Neuronal stem cell (in vitro differentiated cells): ENCODE measurements at places on chromosomes 16 and 17.

DNA sequence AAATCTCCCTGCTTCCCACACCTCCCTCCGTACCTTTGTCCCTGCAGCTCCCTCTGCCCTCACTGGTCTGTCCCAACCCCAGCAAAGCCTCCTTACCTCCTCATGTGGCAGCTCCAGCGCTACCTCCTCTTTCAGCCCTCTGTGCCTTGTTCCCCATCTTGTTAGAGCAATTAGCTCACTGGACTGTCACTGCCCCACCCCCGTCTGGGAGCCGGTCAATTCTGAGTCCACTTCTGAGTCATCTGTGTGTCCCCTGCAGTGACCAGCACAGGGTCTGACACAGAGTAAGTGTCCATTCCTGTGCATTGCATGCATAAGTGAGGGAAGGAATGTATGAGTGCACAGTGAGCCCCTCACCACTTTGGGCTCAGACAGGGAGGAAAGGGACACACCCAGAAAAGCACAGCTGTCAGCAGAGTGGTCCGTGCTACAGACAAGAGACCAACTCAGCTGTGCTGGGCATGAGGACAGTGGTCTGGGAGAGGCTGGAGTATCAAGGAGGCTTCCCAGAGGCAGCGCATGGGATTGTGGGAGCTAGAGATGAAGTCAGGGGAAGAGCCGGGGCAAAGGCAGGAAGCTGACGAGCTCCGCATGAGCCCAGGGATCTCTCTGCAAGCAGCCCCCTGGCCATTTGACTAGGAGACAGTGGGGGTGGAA lies 45.9 kb downstream of the PITPNM3 start:
- no peak for DNase-seq

- DNase-seq = no peak
Measured at GRCh38 chr16:3570420-3571062, 6.7 kb downstream of the NLRC3 start.

DNA sequence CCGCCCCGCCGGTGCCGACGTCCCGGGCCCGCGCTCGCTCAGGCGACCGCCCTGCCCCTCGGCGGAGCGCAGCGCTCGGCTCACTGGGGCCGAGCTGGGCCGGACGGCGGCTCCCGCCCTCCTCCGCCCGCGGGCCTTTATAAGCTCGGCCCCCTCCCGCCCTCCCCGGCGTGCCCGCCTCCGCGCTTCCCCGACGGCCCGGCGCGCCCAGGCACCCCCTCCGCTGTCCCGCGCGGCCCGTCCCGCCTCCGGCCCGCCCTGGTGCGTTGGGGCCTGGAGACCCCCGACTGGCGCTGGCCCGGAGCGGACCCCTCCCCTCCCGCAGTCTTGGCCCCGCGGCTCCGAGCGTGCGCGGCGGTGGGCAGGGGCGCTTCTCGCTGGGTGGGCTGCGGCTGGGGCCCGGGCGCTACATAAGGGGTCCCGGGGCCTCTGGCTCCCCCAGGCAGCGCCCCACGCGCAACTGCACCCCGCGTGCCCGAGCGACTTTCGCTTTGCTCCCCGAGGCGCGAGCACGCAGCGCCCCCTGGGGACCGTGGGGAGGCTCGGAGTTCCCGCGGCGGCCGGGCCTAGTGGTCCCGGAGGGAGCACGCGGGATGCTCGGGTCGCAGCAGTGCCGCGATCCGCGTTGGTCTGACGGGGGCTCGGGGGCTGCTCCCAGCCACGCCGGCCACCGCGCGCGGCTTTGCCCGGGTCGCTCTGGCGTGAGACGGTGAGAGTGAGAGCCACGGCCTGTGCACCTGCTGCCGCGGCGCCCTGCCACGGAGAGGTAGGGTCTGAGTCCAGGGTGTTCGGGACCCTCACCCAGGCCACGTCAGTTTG lies at the start of gene PIEZO1:
Gene PIEZO1 (minus strand): TSS at position 115 of the 819 bp plus-strand sequence. CDS start 256 bp downstream, outside the sequence.
- DNase-seq = no peak

- DNase-seq = no peak
Measured at GRCh38 chr17:39219647-39220154, 6.0 kb downstream of the STAC2 start.

DNA sequence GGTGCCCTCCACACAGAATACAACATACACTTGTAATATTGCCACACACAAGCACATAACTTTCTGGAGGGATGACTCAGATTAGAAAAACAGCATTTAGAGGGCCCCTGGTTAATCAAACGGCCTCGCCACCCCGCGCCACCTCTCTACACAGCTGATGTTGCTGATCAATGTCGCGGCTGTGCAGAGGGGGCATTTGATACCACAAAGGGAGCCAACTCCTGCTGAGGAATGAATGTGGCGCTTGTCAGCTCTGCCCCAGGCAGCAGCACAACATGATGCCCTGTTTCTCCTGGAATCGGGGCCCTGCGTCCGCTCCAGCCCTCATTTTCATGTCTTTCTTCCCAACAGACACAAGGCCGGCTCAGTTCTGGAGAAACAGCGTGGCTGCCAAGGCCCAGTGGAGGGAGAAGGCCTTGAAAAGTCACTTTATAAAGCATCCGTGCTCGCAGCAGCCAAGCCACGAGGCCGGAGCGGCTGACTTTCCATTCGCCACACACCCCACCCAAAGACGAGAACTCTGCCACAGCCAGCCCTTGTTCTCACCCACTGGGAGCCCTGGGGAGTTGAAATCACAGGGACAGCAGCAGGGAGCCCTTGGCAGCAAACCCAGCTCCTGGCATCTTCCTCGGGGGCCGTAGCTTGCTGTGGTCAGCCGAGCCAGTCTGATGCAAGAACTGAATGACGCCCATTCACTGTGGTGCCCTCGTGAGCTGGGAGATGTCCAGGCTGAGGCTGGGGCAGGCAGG lies 65.6 kb downstream of the XYLT1 start:
- no peak for DNase-seq

DNA sequence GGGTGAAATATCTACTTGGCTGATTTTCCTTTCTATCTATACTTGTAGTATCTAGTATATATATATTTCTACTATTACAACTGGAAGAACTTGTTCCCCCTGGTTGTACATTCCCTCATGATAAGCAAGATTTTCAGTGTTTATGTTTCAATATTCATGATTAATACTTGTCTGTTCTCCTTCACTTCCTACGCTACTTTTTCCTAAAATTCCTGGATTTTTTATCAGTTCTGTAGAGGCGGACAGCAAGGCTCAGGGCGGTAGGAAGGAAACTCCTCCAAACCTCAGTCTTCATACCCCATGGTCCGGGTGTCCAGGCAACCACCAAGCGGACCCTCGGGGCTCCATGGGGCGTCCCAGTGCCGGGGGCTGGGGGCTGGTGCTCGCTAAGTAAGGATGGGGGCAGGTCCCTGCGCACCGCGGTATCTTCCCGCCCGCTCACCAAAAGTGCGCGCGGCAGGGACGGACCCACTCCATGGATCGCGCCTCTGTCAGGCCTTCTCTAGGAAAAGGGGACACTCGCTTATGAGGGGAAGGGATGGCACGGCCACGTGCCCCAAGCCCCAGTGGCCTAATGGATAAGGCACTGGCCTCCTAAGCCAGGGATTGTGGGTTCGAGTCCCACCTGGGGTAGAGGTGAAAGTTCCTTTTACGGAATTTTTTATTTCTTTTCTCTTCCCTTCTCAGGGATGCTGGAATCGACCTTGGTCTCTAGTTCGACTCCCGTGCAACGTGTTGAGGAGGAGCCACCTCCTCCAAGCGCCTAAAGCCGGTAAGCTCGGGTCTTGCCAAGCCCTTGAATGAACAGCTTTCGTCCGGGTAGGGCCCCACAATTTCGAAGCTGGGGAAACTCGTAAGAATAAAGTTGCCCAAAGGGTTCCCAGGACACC lies 13.2 kb downstream of the ATP5PD start:
- DNase-seq = peak; percentile 98

DNA sequence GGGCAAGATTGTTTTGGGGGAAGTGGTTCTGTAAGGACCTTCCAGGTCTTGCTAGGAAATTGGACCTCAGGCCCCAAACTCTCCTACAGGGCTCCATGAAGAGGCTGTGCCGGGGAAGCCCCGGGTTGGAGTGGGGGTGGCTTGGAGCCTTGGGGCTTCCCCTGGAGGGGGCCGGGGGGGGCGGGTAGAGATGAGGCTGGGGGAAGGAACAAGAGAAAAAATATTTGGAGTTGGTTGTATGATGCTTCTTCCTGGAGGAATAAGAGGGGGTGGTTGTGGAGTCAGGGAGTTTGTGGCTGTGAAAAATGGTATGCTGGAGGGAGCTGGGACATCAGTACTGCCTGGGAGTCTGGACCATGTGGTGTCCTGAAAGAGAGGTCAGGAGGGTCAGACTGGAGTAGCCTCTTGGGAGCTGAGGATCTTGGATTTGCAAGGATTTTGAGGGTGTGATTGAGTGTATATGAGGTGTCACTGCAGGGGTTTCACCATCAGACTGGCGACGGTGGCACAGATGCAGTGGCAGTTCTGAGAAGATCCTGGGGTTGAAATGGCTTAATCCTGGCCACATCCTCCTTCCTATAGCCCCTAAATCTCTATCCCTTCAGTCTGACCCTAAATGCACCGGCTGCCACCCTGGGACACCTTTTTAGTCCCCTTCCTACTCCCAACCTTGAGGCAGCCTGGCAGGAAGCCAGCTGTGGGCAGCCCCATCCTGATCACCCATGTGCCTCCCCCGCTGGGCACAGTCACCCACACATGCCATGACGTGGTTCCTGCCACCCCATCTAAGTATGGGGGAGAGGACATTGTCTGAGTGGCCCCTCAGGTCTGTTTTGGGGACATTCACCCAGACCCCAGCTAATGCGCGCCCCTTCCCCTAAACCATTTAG lies 10.9 kb downstream of the RARA start:
- DNase-seq = no peak
